ENCODE measurements at places on chromosomes 11 and 22.

DNA sequence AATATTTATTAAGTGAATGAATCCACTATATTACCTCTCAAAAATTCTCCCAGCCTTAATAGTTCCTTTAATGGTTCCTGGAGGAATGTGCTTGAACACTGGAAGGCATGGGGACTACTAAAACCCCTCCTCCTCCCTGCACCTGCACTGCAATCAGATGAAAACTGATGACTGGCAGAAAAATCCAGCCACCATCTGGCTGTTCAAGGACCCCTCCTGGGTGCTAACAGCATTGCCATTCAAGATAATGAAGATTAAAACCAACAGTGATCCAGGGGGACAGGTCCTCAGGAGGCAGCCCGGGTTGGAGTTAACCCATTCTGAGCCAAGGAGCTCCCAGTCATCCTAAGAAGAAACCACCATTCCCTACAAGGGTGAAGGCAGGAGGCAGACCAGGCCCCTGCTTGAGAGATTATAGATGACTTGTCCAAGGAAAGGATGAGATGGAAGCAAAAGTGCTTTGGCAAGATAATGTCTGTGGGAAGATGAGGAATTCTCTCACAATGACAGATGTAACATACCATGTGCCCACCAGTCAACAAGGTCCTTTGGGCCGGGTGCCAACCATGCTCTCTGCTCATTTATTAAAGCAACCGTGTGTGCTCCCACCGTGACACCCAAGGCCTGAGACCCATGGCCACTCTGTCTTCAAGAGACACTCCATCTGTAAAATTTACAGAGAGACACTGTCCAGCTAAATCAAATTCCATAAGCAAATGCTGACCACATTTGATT is 90.6 kb downstream of the LARGE1 start:
- no peak for DNase-seq

DNA sequence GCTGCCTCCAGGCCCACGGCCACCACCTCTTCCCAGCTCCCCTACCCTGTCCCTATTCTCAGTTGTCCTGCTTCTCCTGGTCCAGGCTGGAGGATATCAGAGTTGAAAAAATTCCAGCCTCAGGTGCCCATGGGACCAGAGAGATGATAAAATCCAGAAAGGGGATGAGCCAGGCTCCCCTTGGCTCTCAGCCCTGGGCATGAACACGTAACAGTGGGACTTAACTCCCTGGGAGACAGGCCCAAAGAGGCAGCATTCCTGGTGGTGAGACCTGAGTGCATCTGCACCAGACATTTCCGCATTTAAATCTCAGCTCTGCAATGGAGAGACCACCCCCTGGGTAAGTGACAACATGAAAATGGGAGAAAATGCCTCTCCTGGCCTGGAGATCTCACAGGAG is 10.4 kb upstream of the SLC39A13 start:
- no peak for DNase-seq

DNA sequence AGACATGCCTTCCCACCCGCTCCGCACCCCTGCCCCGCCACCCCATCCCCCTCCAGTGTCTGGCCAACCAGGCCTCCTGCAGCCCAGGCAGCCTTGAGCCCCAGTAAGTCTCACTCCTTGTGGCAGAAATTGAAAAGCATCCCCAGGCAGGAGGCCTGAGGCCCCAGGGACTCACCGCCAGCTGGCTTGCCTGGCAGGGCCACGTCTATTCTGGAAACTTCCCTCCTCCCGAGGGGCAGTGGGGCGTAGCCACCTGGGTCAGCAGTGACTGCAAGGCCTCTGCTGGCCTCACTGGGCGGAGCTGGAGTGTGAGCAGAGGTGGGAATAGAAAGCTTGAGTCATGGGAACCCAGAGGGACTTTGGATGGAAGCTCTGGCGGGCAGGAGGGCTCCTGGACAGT is 26.3 kb downstream of the ANO1 start:
- DNase-seq: no peak

DNA sequence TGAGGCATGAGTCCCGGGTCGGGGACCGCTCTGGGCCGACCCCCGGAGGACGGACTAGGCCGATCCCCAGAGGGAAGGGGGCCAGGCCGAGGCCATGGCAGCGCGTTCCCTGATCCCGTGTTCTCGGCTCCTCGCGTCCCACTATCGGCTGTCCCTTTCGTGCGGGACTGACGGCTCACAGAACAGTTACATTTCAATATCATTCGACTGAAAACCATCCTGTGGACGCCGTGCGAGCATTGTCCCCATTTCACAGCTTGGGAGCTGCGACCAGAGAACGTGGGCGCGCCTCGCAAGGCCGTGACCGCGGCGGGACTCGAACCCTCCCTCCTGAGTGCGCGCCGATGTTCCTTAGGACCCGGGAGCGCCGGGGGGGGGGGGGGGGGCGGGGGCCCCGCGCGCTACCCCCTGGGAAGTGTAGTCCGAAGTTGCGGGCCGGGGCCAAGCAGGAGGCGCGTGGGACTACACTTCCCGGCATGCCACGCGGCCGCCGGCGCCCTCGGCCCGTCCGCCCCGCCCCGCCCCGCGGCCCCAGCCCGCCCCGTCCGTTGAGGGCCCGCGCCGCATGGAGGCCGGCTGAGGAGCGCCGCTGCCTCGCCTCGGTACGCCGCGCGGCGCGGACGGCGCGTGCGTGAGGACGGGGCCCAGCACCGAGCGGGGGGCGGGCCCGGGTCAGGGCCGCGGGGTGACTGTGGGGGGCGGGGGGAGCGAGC is at the start of gene TRABD:
TSS of gene TRABD (plus strand) at position 539 of the 713 bp plus-strand sequence. CDS start 7,148 bp downstream, outside the sequence.
- DNase-seq: peak; percentile 74

GRCh38 chr11:71474141-71474770 is 21.3 kb downstream of the NADSYN1 start:
- DNase-seq: no peak

DNA sequence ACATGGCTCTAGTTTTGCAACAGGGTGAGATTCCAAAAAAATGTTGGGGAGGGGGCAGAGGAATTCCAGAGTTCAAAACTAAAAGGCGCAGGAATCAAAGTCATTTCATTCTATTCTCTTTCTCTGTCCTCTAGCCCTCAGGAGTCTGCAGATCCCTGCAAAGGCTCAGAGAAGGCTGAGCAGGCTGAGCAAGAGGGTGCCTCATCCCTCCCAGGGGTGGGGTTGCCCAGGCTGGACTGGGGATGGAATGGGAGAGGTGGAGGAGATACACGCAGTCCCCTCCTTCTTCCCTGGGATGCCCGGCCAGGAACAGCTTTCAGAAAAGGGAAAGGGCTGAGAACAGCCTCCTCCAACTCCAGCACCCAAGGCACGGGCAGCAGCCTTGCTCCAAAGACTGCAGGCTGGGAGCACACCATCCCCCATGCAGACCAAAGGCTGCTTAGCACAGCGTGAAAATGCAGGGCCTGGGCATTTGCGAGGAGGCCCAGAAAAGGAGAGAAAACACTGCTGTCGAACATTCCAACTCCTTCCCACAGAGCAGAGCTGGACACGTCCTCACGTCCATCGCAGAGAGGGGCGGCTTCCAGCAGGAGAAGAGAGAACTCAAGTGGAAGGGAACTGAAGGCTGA is 51.8 kb downstream of the MN1 start:
- no peak for DNase-seq

DNA sequence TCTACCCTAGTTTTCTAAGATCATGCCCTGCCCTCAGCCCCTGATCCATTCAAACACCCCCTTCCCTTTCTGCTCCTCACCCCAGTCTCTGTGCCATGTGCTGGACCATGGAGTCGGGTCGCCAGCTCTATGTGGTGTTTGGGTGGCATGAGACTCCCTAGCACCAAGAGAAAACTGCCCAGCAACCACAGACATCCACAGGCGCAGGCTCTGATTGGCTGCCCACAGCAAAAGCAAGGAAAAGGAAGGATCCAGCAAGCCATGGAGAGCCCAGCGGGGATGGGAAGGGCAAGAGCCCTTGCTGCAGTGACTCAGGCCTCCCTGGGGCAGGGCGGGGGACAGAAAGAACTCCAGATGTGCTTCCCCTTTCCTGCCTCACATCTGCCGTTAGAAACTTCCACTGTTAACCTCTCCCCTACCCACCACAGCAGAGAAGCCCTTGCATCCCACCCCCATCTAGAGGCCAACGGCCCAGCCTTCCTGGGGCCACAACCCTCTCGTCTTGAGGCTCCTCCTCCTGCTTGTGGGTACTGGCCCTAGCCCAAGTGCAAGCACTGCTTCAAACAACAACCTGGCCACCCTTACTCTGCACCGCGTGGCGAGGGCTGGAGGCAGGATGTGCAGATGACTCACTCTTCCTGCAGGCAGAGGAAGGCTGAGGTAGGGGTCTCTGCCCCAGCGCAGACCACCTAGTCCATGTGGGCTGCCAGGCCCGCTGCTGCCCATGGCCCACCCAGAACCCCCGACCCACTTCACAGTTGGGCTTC is 9.7 kb upstream of the AHNAK start:
- DNase-seq: peak; percentile 94

DNA sequence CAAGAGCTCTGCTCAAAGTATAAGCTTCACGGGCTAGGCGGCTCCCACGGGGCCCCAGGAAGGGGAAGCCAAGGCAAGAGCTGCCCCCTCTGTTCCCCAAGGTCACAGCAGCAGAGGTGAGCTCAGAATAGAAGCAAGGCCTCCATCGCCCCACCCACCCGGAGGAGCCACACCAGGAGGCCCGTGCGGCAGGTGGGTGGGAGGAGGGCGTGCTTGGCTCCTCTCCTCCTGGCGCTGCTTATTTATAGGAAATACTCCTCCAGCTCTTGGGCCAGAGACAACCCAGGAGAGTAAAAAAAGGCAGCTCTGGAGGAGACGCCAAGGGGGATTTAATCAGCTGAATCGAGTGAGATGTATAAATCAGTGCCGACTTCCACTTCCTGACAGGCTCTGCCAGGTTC is 87.8 kb downstream of the FEZ1 start:
- DNase-seq: no peak

GRCh38 chr11:75195167-75195962 is 44.5 kb downstream of the SLCO2B1 start:
- DNase-seq: no peak

DNA sequence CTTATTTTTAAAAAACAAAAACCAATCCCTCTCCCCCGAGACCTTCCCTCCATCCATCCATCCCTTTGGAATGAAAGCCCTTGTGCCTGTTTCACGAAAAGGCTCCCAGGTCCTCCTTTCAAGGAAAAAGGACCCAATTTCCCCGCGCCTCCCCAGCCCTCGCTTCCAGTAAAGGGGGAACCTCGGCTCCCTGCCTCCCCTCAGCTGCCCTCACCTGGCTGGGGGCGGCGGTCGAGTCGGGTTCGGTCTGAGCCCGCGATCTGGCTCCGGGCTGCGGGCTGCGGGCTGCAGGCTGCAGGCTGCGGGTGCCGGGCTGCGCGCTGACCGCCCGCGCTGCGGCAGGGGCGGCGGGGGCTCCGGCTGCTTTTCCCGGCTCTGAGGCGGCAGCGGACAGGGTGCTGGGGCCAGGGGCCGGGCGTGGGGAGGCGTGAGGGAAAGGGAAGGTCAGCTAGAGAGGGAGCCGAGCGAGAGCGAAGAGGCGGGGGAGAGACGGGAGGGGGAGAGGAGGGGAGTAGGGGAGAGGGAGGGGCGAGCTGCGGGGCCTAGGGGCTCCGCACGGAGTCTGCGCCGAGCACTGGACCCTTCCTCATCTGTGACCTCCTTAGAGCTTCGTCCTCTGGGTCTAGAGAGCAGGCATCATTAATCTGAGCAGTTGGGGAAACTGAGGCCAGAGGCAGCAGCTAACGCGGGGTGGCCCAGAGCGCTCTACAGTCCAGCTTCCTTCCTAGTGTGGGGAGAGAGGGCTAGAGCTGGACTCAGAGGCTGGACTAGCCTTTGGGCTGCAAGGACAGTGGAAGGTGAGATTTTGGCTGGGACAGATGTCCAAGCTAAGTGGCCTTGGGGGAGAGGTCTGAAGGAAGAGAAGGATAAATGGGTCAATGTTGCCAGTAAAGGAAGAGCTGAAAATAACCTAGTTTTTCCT is at the start of gene C1QTNF4:
TSS of gene C1QTNF4 (minus strand) at position 478 of the 922 bp plus-strand sequence. CDS start 3,601 bp downstream, outside the sequence.
- DNase-seq: no peak

DNA sequence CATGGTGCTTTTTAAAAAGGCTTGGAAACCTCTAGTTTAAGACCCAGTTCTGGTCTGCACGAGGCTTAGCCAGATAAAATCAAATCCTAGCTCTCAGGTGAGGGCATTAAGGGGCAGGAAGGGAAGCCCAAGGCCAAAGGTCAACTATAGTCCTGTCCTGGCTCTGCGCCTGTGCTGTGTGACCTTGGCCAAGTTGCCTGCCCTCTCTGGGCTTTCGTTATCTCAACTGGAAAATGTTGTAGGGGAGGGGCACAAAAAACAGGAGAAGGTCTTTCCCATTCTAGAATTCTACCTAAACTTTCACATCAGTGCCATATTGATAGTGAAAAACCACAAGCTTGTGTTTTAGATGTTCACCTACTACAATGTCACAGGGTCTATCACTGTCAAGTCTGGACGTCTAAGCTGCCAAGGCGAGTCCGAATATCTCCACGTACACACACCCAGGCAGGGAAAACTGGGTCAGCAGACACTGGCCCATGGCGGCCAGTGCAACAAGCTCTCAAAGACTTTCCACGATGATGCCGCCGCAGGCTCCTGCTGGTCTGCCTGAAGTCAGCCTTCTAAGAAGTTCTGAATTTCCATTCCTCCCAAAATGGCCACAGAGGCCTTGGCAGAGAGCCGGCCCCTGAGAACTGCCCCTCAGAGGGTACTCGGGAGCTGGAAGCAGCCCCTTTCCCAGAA is 18.0 kb downstream of the MN1 start:
- no peak for DNase-seq

DNA sequence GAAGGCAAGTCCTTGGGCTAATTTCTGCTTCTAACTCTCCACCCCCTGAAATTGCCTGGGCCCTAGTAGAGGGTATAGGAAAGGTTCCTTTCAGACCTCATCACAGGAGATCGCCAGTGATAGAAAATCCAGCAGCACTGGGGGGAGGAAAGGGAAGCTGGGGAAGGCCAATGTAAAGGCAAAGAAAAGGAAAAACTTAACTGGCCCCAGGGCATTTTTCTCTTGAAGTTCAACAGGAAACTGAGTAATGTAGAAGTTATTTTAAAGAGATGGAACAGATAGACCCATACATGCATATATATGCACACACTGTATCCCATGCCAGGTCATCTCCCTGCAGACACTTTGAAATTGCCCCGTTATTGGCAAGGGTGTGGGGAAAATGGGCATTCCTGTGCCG is 134.0 kb downstream of the TRIM44 start:
- no peak for DNase-seq

DNA sequence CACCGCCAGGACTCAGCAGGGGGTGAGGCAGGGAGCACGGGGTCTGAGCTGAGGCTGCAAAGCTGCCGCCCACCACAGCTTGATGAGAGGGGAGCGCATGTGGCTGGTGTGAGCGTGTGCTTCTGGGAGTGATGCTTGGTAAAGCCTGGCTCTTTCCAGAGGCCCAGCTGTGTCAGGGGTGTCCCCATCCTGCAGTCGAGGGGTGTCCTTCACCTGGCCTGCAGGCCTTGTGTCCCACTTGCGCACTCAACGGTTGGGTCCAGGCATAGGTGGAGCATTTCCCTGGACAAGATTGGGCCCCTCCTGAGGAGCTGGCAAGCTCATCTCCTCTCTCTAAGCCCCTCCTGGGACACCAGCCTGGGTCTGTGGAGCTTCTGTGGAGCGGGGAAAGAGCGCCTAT is 273.9 kb downstream of the TBC1D22A start:
- DNase-seq: no peak

GRCh38 chr22:50444663-50445062 is 30.2 kb downstream of the SBF1 start:
- no peak for DNase-seq

GRCh38 chr22:33325232-33326004 is 267.2 kb upstream of the SYN3 start:
- DNase-seq: no peak

- no peak for DNase-seq
Observed at GRCh38 chr11:107218123-107219013, 200.1 kb upstream of the GUCY1A2 start.

- DNase-seq: no peak
Observed at GRCh38 chr11:40227730-40228129, 1231.7 kb downstream of the LRRC4C start.
